ENCODE measurements at places on chromosomes 7 and 10. TPM values are rescaled to one million over a fixed set of nuclear protein-coding genes. Genes with fewer than 3 reads are reported as not detected.
A peak's percentile ranks its signal among the peaks of the same experiment; 100 is the strongest.

ZNF736 gene
- 23.5 TPM for total RNA-seq

TAF6 gene
- 59.5 TPM for total RNA-seq

- DNase-seq: no peak
Measured at GRCh38 chr10:122047560-122047959, 58.6 kb downstream of the TACC2 start.

- DNase-seq: no peak
Measured at GRCh38 chr7:4707980-4708411, 25.9 kb downstream of the FOXK1 start.

GDF2 gene
- total RNA-seq: not detected

- no peak for DNase-seq
Measured at GRCh38 chr7:73971322-73971703, 56.7 kb upstream of the ELN start.

TACR2 gene
- not detected for total RNA-seq

- peak; percentile 70 for DNase-seq
Measured at GRCh38 chr10:130179640-130180039, 43.4 kb downstream of the GLRX3 start.

AMPH gene
- not detected for total RNA-seq

- DNase-seq: no peak
Measured at GRCh38 chr10:118496525-118496924, 98.9 kb downstream of the PRLHR start.

DNA sequence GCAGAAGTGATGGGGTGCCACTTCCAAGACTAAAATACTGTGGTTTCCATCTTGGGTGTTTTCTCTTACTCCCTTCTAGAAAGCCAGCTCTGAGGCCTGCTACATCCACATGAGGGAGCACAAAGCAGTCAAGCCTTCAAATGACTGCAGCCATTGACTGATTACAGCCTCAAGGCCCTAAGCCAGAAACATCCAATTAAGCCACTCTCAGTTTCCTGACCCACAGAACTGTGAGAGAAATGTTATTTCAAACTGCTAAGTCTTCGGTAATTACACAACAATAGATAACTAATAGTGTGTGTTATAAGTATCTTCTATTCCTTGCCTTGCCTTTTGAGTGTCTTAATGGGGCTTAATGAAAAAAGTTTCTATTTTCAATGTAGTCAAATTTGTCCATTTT is 24.8 kb downstream of the BRAF start:
- DNase-seq: no peak

GRCh38 chr7:82778021-82778420 is 334.4 kb upstream of the CACNA2D1 start:
- DNase-seq: no peak

DNA sequence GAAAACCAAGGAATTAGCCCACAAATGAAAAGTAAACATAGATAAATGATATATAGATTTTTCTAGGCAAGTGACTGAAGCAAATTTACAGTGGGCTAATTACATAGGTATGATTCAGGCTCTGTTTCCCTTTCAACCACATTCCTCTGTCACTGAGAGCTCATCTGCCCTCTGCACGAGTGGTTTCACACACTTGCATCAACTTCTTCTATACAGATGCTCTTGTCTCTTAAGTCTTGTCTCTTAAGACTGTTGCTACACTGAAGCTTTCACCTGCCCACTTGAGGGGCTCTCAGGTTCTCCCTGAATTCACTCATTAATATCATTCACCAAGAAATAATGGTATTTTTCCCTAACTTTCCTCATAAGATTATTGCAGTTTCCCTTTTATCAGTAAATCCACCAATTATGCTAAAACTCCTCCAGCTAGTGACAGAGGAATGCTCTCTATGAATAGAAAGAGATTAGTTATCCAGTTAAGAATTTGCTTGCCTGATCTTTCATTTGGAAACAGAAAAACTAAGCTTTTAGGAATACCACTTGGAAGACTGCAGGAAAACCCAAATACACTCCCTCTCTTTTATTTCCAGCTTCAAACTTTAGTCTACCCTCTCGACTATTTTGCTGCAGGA is 95.7 kb downstream of the ELAPOR2 start:
- peak; percentile 39 for DNase-seq

GRCh38 chr10:114024876-114025610 is 18.6 kb upstream of the ADRB1 start:
- peak; percentile 6 for DNase-seq

NDUFB8 gene
- total RNA-seq: 375 TPM

MRPS33 gene
- total RNA-seq: 104 TPM

GRCh38 chr7:18497082-18497481 is 1.5 kb downstream of the HDAC9 start:
- DNase-seq: no peak

PPP1R3A gene
- total RNA-seq: not detected
